Brain pericyte (primary cell): ENCODE measurements at places on chromosomes 2 and 18.

DNA sequence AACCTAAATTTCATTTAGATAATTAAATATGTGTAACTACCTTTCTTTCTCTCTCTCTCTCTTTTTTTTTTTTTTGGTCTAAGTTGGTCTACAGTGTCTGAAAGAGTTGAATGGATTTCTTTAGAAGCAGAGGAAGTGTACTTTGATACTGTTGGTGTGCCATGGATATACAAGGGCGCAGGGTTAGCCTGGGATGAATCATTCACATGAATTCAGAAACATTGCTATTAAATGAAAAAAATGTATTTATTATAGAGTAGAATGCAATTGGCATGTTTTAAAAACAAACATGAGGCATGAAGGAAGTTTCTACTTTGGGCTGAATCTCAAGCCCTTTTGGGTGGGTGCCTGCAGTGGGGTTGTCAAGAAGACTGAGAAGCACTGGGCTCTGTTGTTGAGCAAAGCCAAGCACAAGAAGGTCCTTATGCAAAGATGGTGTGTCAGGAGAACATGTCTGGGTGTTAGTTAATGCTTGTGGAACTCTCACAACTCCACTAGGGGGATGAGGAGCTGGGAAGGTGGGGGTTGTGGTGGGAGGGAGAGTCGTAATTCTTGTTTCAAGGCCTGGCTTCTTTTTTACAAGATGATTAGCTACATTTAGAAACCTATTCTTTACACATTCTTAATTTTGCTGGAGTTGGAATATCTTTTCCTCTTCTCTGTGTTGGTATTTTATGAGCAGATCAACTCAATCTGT is 57.9 kb downstream of the LYPD6 start:
- DNase-seq: no peak

DNA sequence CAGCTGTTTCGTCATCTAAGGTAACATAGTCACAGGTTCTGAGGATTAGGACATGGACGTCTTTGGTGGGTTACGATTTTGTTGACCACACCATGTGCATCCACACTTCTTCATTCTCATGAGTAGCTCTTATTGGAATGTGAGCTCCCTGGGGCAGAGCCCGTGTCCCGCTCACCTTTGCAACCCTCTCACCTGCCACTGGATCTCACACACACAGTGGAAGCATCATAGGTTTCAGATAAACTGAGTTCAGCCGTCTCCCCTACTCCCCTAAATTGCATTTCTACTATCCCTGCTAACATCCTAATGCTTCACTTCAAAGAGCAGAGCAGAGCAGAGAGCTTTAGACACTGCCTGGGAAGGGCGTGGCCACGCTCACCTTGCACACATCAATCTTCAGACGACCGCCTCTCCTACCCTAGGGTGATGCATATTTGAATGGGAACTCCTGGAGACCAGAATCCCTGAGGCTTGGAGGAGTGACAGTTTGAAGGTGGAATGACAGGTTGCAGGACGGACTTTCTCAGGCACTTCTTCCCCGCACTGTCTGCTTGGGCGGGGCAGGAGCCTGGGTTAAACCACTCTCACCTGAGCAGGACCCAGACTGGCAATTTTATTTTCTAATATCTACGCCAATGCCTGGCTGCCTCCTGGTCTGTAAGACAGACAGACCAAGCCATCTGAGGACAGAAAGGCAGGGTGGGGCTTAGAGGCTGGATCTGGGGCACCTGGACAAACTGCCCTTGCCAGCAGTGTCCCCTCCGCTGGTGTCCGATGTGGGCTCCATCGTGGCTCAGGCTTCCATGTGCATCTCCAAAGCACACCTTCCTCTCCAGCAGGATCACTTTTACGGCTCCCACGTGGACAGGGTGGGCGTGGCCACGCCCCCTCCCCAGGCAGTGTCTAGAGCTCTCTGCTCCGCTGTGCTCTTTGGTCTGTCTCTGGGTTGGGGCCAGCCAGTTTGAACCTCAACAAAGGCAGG is 229.5 kb upstream of the COPS8 start:
- no peak for DNase-seq

- no peak for DNase-seq
These were observed 59.3 kb downstream of the SETBP1 start for GRCh38 chr18:44740000-44740399.

DNA sequence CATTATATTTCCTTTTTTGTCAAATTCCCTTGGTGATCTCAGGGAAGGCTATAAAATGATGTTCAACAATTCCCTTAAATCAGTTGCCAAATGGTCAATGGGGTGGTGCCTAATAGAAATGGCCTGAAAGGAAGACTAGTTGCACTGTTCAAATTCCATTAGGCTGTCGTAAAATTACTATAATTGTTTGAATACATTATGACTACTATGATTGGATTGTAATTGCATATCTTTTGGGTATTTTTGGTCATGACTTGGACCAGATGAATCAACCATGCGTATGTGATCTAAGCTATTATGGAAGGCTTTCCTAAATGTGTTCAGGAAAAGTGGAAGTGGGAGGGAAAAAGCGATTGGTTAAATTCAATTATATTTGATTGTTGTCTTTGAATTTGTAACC is 41.3 kb upstream of the KCNE4 start:
- no peak for DNase-seq

GRCh38 chr2:119119076-119119785 is 39.3 kb downstream of the C1QL2 start:
- no peak for DNase-seq

GRCh38 chr2:97985998-97986397 is 9.8 kb downstream of the TMEM131 start:
- no peak for DNase-seq

GRCh38 chr2:46257476-46257875 is 39.7 kb upstream of the EPAS1 start:
- DNase-seq: peak; percentile 30

GRCh38 chr2:120321721-120322284 is 24.1 kb upstream of the INHBB start:
- DNase-seq: no peak

GRCh38 chr18:37869051-37869450 is 303.5 kb upstream of the CELF4 start:
- no peak for DNase-seq

DNA sequence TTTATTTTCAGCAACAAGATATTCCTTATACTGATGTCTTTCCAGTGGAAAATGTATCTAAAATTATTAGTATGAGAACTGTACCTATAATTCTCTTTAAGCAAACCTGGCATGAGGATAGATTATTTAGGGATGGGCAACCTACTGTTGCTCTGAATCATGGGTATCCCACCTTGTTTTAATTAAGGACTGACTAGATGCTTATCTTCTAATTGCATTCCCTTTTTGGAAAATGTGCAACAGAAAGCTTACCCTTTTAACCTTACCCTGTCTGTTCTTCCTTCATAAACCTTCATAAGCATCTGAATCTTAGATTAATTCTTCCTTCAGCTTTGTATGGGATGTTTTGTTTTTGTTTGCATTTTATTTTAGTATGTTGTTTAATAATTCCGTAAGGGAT is 110.3 kb downstream of the TAF4B start:
- DNase-seq: no peak
